ENCODE measurements at places on chromosomes 4 and X.
A peak's percentile ranks its signal among the peaks of the same experiment; 100 is the strongest.

GRCh38 chr4:57151481-57151880 lies 41.3 kb upstream of the IGFBP7 start:
- no peak for DNase-seq

DNA sequence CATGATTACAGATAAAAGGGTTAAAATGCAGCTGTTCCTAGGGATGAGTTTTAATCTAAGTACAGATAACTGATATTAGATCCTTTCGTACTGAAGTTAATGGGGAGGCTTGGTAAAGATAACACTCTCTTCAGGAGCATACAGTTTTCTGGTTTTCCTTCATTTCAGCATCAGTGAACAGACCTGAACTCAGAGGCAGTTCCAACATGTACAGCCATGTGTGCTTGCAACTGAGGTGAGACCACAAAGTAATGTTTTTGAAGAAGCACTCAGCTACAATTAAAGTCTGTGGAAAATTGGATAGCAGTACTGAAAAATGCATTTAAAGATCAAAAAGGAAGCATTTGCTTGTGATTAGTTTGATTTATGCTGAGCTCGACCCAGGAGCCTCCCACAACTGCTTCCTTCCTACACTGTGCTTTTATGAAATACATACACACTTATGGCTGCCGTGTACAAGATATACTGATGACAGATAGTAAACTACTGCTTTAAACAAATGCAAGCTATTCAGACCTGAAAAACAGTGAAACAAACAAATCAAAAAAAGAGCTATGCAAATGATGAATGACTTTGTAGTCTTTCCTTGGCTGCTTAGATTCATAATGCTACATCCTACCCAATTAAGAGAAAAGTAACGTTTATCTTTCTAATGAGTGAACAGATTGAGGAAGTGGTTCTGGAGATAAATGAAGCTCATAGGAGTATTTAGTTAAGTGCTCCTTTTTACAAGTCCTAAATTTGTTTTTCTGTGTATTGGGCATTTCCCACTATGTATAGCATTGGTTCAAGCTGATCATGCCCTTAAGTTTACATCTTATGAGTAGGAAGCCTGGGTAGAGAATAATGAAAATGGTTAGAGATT lies 68.4 kb downstream of the PDLIM5 start:
- no peak for DNase-seq

GRCh38 chrX:54530357-54530900 lies 410 bp downstream of the GNL3L start:
- peak; percentile 2 for DNase-seq

DNA sequence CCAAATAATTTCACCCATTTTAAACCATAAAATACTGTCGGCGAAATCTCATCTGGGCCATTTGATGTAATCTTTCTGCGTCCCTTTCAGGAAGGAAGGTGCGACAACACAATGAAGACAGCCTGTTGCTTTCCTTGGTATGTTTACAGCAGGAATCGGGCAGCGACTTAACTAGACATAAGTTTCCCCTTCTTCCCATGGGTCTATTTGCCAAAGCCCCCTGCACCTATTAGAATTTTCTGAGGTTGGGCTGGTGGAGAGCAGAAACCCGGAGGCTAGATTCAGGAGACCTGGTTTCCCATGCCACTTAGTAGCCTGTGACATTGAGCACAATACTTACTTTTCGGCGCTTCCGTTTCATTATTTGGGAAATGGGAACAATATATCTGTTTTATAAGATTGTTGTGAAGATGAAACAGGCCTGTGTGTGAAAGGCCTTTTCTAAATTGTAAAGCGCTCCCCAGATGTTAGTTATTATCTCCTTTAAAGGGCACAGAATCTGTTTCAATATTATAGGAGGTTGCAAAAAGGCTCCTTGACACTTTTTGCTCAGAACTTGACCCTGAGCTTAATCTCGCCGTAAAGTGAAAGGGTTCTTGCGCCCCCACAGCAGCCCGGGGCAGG lies 552 bp upstream of the AFF1 start:
- peak; percentile 14 for DNase-seq

GRCh38 chr4:83873996-83874395 lies 338.1 kb downstream of the GPAT3 start:
- no peak for DNase-seq

GRCh38 chrX:21944136-21944615 lies 3.7 kb downstream of the SMS start:
- no peak for DNase-seq

DNA sequence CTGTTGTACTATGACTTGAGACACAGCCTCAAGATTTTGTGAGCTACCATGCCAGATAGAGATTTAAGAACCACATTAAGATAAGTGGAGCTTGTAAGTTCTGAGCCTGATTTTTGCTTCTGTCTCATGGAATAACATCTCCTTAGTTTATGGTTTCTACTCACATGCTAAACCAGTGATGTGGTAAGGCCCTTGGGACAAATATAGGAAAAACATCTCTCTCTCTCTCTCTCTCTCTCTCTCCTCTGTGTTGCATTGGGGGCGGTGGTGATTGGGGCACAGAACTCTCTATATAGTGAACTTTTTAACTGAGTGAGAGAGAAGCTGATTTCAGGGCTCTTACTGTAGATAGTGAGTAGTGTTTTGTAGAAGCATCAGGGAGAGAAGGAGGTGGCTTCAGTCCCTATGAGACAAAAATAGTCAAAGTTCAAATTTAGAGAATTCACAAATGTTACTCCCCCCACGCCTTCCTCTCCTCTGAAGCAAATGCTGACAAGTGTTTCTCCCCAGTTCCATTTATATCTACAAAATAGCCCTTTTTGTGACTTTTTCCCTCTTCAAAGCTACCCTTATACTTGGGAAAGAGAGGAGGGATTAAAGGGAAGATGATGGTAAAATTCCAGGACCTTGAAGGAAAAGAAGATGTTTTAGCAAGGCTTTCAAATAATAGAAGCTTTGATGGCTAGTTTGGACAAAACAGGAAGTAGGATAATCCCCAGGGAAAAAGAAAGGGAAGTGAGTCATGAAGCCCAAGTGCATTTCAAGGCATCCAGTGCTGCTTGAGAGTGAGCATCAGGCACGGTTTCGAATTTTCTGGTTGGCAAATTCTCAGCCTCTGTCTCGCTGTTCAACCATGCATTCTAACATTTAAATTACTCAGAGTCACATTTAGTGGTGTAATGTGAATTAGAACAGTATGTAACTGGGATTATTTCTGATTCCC lies 134.3 kb upstream of the AP1S2 start:
- DNase-seq = no peak

DNA sequence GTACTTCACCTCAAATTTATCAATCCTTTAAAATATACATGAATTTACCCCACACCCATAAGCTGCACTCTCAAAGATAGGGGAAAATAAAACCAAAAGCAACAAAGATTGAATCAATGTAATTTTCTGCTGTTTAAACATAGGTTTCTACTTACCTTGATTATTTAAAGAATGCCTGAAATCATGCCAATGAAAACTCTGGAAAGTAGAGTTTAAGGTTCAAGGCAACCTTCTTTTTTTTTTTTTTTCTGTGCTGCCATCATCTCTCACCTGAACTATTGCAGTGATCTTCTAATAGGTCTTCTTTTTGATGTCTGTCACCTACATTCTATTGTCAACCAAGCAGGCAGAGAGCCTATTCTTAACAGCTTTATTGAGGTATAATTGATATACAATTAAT lies 682.1 kb downstream of the IL1RAPL1 start:
- no peak for DNase-seq

DNA sequence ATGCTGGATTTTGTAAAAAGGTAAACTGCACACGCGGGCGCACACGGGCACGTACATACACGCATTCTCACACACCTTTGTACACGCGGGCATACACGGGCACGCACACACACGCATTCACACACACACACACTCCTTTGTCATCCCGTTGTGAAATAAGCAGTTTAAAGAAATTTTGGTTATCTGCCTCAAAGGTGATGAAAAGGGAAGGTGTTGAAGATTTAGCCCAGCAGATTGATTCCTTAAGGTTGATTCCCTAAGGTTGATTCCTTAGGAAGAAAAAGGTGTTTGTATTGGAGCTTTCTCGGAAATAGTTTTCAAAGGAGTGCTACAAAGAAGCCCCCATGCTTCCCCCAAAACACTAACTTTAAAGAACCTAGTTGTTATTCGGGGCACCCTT lies 693 bp downstream of the ATP10D start:
- DNase-seq = no peak

GRCh38 chr4:14668296-14668695 lies 334.0 kb upstream of the CPEB2 start:
- no peak for DNase-seq

- no peak for DNase-seq
Observed at GRCh38 chr4:112085156-112086035, 59.9 kb upstream of the FAM241A start.

DNA sequence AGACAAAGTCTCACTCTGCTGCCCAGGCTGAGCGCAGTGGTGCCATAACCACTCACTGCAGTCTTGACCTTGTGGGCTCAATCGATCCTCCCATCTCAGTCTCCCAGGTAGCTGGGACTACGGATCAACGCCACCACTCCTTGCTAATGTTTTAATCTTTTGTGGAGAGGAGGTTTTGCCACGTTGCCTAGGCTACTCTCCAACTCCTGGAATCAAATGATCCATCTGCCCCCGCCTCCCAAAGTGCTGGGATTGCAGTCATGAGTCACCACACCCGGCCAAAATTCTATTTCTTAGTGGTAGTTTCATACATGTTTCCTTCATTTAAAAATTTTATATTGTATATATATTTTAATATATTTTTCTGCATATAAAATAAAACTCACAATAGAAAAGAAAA lies 125.8 kb upstream of the CLNK start:
- no peak for DNase-seq

- DNase-seq = no peak
Observed at GRCh38 chr4:158865520-158866177, 96.8 kb downstream of the FNIP2 start.

GRCh38 chrX:107716118-107716684 lies 59.4 kb downstream of the TSC22D3 start:
- DNase-seq = no peak

DNA sequence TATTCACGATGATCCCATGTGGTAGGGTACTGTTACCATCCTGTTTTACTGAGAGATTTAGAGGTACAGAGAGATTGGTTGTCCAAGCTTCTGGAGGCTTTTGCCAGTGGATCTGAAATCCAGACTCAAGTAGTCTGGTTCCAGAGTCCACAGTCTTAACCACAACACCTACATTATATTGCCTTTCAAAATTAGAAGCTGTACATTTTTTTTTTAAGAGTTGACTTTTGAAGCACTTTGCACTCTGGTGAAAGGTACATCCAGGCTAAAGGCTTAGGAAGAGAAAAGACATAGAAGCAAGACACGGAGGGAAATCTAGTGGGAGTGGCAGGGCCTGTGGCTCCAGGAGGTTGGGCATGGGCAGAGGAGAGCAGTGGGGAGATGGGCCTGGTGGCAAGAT lies 122.1 kb downstream of the AFF1 start:
- DNase-seq = no peak

- DNase-seq = no peak
Observed at GRCh38 chr4:128639541-128640270, 169.8 kb upstream of the JADE1 start.

- no peak for DNase-seq
Observed at GRCh38 chr4:137393044-137393443, 139.2 kb downstream of the PCDH18 start.

- DNase-seq = no peak
Observed at GRCh38 chrX:139825618-139826017, 107.2 kb downstream of the ATP11C start.

- DNase-seq = no peak
Observed at GRCh38 chrX:130552444-130553073, 150.8 kb downstream of the RBMX2 start.

DNA sequence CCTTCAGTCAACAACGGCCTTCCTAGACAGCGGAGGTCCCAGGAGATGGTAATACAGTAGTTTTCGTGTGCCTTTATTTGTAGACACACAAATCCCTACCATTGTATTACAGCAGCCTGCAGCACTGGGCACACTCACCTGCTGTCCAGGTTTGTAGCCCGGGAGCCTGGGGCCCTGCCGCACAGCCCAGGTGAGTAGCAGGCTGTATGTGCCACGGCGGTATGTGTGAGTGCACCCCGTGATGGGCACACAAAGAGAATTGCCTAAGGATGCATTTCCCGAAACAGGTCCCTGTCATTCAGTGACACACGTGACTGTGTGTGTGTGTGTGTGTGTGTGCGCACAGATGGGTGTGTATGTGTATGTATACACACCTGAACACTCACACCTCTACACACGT lies 8.1 kb upstream of the SLC25A6 start:
- no peak for DNase-seq

DNA sequence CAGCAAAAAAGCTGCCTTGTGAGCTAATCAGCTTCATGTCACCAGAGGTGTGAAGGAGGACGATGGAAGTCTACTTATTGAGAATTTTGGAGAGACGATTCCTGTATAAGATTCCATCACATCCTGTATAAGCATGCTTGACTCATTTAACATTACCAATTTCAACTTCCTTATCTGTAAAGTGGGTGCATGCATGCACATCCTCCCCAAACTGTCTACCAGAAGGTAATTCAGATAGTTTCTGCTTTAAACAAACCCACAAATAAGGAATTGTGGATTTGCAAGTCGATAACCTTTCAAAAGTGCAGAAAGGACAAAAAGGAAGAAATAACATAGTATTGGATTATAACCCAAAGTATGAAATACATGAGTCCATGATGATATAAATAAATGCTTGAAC lies 31.1 kb downstream of the AKAP4 start:
- DNase-seq = no peak

DNA sequence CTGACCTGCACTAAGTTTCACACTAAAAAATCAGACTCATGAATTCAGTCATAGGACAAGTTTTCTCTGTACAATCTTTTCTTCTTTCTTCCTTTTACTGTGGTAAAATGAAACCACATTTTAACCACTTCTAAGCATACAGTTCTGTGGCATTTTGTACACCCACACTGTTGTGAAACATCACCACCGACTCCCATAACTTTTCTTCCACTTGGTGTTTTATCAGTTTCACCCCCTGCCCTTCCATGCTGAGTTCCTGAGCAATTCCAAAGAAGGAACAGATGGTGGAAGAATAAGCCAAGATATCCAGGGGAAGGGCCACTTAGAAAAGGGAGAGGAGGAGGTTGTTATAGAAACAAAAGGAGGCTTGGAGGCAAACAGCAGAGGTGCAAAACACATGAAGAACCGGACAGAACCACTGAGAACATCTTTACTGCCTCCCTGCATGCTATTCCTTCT lies 22.6 kb downstream of the SLC25A4 start:
- no peak for DNase-seq

Measured in CD4-positive, alpha-beta T cell (primary cell).